ENCODE measurements at places on chromosomes 6 and 20.
A peak's percentile ranks its signal among the peaks of the same experiment; 100 is the strongest.

DNA sequence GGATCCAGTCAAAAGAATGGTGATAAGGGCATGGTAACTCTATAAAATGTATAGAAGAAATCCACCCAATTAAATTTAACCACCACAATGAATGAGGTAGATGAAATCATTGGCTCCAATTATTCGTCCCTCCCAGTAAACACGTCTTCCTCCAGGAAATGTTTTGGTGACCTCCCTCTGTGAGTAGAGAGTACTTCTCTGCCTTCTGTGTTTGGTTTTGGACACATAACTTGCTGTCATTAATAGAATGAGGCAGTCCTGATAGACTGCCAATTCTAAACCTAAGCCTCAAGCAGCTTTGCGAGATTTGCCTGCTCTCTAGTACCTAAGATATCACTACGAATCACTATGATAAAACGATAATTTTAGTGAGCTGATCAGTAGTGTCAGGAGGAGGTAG is 632.8 kb downstream of the HDGFL1 start:
- no peak for DNase-seq

DNA sequence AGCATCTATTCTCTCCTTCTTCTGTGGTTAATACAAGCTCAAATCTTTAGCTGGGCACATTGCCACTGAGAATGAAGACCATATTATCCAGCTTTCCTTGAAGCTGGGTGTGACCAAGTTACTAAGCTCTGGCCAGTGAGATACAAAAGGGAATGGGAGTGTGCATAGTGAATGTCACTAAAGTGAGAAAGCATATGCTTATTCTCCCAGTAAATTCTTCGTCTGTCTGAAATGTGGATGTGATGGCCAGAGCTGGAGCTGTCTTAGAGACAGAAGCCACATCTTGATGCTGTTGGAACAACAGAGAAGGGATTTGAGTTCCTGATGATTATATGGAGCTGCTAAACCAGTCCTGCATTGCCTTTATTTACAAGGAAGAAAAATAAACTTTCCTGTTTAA is 60.1 kb downstream of the SESN1 start:
- no peak for DNase-seq

DNA sequence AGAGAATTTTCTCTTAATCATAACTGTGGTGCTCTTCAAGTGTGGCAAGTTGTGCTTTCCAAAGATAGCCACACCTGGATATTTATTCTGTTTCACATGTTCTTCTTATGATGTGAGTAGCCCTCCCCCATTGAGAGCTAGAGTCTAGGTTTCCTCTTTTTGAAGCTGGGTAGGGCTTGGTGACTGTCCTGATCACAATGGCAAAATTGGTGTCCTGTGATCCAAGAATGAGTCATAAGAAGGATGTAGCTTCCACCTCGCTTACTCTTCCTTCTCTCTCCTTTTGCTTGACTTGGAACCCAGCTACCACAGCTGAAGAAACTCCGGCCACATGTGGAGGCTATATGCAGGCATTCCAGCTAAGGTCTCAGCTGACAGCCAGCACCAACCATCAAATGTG is 7.4 kb upstream of the IGF2R start:
- peak; percentile 38 for DNase-seq

DNA sequence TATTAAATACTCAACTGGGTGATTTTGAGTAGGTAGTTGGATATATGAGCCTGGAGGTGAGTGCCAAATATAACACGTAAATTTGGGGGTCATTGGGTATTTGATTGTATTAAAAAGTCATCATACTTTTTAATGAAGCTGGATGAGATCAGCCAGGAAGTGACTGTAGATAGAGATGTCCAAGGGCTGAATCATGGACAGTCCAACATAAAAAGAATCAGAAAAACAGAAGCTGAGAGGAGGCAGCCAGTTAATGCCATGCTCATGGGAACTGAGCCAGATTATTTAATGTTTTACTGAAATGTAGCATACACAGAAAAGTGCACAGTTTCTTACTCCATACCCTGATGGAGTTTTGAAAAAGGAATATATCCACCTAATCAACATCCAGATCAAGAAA is 435.5 kb upstream of the PLCB4 start:
- no peak for DNase-seq

GRCh38 chr20:51861726-51862466 is 59.6 kb upstream of the SALL4 start:
- no peak for DNase-seq

DNA sequence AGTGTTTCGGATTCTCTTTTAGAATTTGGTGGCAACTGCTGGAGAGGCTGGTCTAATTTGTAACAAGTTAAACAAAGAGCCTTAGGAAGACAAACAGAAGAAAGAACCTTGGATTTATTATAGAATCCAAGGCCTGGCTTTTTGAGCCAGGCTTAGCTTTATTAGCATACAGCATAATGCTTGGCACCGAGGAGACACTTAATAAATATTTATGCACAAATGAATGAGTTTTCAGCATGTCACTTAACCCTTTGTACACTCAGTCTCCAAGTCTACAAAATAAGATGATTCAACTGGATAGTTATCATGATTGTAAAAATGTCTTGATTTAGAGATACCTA is 38.2 kb upstream of the AFDN start:
- no peak for DNase-seq

GRCh38 chr6:5163247-5163646 is 78.1 kb downstream of the PPP1R3G start:
- DNase-seq = no peak

GRCh38 chr20:21133917-21134622 is 8.2 kb downstream of the KIZ start:
- no peak for DNase-seq

DNA sequence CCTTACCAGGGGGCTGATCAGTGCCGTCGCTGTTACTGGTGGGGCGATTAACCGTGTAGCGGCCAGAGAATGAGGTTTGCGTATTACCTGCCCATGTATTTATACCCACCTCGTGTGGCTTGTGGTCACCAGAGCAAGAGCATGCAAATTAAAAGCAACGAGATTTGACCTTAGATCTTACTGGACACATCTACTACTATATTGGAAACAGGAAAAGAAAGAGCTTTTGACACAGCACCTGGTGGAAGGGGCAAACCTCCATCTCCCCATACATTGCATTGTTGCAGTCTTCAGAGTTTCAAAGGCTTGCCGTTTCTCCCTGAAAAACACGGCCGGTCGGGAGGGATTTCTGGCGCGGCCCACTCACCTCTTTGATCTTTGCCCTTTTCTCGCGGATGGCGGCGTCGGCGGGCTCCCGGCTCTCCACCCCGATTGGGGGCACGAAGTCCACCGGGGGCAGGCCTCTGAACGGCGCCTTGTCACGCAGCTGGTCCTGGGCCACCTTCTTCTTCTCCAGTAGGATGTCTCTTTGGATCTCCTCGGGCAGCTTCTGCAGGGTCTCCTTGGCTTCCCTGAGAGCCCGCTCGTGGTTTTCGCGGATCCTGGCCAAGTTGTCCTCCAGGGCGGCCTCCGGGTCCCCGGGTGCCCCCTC is 1.3 kb downstream of the MAN1A1 start:
- DNase-seq = no peak

DNA sequence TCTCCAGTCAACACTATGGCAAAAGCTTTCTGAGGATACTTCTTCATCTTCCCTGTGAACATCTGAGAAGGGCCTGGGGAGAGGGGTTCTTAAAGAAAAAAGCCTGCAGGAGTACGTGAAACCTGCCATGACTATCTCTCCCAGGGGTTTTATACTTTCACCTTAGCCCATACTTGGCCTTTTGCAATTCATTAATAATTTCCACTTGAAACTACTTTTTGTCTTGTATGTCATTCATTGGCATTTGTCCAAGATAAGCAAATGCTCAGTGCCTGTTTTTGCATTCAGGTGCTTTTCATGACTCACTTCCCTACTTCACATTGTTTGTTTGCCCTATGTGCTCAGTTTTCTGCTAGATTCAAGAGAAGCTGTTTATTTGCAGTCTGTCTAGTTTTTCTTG is 580.3 kb upstream of the GJE1 start:
- DNase-seq = peak; percentile 54

DNA sequence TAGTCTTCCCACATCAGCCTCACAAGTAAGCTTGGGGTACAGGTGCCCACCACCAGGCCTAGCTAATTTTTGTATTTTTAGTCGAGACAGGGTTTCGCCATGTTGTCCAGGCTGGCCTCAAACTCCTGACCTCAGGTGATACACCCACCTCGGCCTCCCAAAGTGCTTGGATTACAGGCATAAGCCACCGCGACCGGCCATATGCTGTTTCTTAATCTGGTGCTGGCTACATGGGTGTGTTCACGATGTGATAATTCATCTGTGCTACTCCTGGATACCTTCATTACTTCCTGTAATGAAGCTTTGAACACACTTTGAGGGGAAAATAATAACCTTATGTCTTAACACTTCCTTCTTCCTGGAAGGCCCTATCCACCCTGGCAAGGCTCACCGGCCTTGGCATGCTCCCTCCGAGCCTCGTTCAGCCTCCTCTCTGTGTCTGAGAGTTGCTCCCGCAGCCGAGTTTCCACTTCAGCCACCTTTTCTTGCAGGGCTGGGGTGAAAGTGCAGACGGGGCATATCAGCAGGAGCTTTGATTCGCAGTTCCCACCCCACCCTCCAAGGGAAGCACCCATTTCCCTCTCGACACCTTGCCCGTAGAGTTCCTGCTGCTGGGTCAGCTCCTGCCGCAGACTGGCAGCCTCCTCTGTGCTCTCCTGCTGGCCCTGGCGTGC is 5.6 kb upstream of the PSORS1C2 start:
- no peak for DNase-seq

- DNase-seq = no peak
Observed at GRCh38 chr20:17559338-17559737, 10.5 kb upstream of the DSTN start.

- no peak for DNase-seq
Observed at GRCh38 chr6:107776415-107776814, 47.7 kb downstream of the SCML4 start.

GRCh38 chr6:147251072-147251471 is 46.9 kb downstream of the STXBP5 start:
- DNase-seq = no peak

DNA sequence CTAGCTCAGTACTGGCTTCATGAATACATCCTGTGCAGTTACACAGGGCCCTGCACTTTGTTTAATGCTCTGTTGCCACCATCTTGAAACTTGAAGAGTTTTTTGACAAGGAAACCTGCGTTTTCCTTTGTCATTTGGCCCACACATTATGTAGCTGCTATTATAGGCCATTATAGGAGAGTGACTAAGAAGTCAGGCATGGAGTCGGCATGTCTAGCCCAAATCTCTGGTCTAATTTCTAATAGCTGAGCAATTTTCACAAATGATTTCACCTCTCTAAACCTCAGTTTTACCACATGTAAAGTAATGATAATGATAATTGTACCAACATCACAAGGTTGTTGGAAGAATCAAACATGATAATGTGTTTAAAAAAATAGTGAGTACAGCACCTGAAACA is 67.1 kb upstream of the MYLIP start:
- DNase-seq = no peak

DNA sequence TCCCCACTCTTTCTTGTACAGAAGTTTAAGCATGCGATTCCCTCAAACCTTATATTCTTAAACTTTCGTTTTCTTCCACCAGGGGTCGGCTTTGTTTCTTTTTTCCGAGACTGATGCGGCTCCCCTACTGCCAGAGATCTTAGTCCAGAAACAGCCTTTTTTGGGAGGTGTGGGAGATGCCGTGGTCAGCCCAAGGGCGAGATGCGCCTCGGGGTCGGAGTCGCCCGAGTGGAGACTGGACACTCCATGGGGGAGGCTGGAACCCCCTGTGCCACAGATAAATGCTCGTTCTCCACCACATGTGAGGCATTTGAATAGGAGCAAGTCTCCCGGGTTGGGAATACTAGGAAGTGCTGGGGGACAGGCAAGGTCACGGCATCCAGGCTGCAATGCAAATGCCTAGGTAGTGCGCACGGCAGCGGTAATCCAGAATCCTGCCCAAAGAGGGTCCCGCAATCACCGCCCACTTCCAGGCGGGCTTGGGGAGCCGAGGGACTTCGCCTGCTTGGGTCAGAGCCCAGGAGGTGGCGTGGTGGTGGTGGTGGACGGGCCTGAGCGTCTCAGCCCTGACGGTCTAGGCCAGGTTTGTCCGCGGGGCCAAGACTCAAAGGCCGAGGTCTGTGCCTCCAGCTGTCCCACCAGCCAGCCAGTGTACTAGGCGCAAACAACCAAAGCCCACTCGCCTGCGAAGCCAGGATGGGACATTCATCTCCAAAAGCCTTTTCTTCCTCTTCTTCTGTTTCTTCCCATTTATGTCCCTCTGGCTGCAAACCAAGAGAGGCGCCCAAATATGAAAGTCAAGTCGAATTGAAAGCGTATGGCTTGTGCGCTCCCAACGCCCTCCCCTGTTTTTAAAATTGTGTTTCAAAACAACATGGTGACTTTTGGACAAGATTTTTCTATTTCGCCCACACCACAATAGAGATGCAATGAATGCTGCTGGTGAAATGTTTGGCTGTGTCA is 39.3 kb upstream of the OSTM1 start:
- peak; percentile 50 for DNase-seq

DNA sequence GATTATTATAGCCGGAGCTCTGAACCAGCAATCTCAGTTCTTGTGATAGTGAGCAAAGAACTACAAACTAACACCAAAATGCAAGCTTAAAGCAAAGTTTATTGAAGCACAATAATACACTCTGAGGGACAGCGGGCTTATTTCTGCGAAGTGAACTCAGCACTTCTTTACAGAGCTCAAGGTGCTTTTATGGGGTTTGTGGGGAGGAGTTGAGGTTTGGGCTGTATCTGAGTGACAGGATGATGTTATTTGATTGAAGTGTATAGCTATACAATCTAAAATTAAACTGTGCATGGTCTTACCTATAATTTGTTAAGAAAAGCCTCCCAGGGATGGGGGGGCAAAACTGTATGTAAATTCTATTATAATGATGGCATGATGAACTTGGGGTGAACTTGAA is 1.0 kb upstream of the HFE start:
- no peak for DNase-seq

DNA sequence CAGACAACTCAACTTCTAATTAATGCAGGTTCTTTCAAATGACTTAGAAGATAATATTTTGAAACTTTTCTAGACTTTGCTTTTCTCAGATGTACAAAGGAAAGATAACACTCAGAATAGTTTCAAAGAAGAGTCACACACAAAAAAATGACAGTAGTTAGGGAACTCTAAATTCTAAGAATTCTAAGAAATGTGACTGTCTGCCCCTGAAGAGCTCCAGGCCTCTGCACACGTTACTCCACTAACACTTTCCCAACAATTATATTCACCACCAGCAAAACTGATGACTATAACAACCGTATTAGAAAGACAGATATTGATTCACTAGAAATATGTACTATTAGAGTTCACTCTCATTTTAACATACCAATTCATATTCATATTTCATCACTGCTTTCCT is 133.3 kb upstream of the SMLR1 start:
- DNase-seq = no peak

- DNase-seq = no peak
Observed at GRCh38 chr6:4892785-4893485, 110.9 kb downstream of the RPP40 start.

GRCh38 chr6:87658516-87658915 is 43.5 kb downstream of the AKIRIN2 start:
- no peak for DNase-seq

GRCh38 chr6:141483598-141484061 is 649.1 kb upstream of the GJE1 start:
- peak; percentile 95 for DNase-seq

All from common myeloid progenitor, CD34-positive (primary cell).